Stimulated activated CD4-positive, alpha-beta T cell treated with anti-CD3 and anti-CD28 coated beads, Interleukin-2, amount 100 ng/mL, for 48 hours (primary cell): ENCODE measurements at places on chromosomes 7 and 10.

DNA sequence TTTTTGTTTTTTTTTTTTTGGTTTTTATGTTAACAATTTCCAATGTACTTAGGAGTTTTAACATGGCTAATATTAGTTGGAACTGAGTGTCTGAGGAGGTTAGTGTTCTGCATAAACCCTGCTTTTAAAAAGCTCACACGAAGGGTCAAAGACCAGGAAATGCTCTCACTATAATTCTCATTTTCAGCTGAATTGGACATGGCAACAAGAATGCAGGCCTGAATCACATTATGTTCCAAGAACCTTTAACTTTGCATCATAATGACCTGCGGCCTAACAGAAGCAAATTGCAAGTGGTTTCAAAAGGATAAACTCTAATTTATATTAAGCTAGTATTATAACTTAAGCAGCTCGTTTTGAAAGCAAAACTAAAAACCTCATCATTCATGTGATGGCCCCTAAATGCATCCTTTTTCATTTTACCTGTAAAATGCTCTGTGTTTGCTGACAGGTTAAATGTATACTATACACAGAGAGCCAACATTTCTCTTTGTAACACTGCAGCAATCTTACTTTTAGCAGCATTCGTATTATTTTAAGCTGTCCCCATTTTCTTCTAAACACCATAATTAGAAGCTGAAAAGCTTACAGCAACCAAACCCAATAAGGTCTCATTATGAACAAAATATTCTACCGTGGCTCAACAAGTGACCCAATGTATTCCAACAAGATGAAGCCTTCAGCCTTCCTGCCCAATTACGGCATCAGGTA, 242.8 kb upstream of the SP4 start:
- DNase-seq, result no peak

GRCh38 chr7:142782922-142783900, 12.4 kb downstream of the PRSS2 start:
- DNase-seq, result no peak

DNA sequence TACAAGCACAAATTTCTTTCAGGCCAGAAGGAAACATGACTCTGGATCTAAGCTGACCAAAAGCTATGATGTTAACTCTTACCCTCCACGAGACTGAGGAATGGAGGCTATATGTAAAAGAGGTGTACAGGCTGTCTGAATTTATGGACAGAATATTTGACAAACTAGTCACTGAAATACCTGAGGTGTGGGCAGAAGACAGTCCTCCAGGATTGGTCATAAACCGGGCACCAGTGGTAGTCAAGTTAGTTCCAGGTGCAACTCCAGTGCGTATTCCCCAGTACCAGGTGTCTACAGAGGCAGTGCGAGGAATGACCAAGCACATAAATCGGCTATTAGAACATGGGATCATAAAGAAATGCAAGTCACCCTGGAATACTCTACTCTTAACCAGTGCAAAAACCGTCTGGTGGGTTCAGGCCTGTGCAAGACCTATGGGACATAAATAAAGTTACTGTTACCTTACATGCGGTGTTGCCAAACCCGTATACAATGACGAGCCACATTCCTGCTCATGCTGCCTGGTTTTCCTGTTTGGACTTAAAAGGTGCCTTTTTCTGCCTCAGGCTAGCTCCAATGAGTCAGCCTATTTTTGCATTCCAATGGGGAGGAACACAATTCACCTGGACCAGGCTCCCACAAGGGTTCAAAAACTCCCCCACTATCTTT, 6.7 kb upstream of the CYREN start:
- DNase-seq, result no peak

DNA sequence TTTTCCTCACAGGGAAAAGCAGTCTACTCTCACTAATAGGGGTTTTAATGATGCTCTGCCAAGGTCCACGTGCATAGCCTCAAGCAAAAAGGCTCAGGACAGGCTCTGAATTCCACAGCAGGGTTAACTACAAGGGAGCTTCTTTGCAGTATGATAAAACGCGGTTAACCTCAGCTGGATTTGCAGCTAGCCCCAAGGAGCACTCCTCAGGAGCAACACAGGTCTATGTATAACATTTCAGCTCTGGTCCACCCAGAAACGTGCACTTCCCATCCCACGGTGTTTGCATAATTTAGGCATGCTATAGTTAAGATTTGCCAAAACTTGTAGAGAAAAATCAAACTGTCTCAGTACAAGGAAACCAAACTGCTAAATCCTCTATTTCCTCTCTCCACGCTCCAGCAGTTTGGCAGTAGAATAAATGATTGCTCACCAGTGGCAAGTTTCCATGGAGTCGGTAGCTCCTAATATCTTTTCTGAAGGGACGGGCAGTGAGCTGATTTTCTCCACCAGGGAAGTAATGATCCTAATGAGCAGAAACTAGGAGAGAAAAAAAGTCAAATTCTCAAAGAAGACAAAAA, 13.1 kb upstream of the ASB4 start:
- no peak for DNase-seq

DNA sequence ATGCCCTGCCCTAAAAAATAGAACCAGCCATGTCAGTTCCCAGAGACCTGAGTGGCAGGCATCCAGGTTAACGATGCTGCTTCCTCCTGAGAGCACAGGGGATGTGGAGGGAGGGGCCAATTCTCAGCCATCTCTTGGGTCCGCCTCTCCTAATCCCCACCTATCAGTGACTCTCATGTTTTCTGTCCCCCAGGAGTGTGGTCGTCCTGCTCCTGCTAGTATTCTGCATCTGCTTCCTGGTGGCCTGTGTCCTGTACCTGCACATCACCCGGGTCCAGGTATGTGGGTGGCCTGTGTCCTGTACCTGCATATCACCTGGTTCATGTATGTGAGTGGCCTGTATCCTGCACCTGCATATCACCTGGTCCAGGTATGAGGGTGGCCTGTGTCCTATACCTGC, 105.3 kb downstream of the ADCY1 start:
- no peak for DNase-seq

GRCh38 chr10:92290837-92291615, at the start of the genes CPEB3 and MARCHF5:
Gene CPEB3, minus strand, starts transcription at chr10:92291078. Its CDS starts 50,728 bp downstream, at chr10:92240350.
Gene MARCHF5, plus strand, starts transcription at chr10:92291167. Its CDS starts 328 bp downstream, at chr10:92291495.
- DNase-seq, result peak; percentile 85

DNA sequence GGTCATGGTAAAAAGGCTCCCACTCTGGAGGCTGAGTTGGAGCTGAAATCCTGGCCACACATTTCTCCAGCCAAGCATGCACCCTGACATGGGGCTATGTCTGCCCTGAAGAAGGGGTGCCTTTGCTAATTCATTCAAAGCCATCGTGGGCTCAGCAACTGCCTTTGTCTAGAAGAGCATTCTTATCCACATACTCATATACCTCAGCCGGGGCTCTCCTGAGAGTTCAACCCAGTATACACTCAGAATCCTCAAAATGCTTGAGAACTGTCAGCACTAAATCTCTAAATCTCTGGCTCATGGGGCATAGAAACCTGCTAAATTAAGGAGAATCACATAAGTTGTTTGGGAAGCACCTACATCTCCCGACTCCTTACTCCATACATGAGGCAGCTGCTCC, 89.3 kb downstream of the MRPL32 start:
- DNase-seq, result no peak
